Suppressor macrophage (primary cell): ENCODE measurements at places on chromosomes 7 and 10.

DNA sequence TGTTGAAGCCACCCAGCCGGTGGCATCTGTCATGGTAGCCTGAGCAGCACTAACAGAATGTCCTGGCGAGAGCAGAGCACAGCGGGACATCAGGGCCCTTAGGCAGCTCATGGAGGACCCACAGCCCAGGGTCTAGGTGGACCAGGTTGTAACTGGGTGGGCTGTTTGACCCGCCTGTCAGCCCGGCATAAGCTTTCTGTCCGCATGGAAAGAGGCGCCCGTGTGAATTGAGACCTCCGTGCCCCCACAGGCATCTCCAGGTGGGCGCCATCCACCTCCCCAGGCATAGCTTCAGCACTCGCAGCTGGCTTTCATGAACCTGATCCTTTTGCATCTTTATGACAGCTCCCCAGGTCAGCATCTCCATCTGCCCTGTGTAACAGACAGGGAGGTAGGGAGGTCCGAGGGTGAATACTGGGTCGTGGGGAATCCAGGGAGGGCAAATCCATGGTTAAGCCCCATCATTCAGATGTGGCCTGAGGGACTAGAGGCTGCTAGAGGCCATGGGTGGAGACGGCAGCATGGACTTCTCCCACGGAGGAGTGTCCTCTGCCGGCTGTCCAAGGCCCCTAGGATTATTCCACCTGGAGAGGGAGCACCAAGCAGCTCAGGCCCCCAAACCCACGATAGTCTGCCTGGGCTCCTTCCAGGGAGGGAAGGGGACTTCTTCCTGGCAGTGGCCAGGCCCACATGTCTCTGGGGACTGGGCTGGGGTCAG lies 371.6 kb upstream of the MKI67 start:
- DNase-seq = no peak

DNA sequence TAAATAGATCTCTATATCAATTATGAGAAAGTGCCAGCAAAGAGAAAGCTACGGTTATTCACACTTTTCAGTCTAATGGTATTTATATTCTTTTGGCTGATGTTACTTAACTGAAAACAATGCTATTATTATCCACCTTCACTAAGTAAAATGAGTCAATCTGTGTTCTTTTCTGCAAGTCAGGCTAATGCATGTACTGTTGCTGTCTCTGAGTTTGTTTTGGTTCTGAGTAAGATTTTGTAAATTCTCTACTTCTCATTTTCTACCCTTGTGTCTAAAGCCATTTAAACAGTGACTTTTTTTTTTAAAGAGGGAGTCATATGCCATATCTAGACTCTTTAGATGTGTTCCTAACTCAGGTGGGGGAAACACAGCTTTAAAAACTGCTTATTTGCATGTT lies 7.5 kb downstream of the VWC2 start:
- no peak for DNase-seq

DNA sequence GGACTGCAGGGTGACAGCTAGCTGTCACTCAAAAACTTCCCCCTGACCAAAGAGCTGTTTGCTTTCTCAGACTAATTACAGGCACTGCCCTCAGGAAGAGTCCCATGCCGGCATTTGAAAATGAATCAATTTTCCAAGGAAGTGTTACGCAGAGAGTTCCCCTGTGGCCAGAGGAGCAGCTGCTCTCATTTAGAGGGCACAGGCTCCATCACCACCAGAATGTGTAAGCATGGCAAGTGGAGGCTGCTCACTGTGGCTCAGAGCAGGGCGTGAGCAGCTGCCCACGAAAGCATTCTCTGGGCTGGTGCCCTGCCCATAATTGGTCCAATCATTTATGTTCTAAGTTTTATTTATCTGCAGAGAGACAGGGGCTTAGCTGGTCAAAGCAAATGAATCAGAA lies 202.2 kb downstream of the RAMP3 start:
- no peak for DNase-seq

DNA sequence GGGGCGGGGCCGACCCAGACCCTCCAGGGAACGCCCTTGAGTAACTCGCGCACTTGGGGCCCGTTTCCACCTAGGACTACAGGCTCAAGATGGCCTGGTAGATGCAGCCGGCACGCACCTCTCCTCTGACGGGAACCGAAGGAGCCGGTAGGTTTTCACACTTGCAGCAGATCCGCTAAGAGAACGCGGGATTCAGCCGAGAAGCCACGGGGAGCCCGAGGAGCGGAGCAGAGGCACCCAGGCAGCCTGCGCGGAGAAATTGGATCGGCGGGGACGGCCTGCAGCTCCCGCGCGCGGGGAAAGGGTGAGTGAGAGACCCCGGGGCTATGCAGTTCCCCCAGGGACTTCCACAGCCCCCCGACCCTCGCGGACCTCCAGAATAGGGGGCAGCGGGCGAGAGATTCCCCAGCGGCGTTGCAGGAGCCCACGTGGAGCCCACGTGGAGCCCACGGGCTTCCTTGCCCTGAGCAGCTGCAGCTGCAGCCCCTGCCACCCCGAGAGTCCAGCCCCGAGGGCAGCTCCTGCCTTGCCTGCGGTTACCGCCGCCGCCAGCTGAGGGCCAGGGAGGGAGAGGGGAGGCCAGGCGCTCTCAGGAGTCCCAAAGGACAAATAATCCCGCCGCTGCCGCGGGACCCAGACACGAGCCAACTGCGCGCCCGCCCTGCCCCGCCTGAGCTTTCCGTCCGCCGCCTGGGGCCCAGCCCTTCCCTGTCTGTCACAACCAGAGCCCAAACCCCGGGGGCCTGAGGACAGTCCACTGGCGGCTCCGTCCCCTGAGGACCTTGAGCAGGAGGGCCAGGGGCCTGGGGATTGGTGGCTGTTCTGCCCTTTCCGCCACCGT lies 13.1 kb downstream of the IFT22 start:
- DNase-seq = peak; percentile 16

- no peak for DNase-seq
These were observed 41.4 kb upstream of the GTF2I start for GRCh38 chr7:74615933-74616780.

DNA sequence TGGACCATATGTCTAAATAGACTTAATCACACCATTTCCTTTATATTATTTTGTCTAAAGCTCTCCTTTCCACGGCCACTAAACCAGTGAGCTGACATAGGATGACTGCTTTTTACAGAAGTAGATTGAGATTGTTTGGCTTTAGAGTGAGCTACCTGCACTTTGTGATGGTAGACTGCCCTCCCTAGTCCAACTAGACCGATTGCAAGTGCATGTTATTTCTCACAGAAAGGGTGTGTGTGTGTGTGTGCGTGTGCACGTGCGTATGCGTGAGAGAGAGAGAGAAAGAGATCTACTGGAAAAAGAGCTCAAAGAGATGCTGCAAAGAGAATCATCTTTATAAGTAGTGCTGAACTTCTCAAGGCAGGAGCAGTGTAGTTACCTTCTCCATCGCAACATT lies 60.7 kb downstream of the VCL start:
- no peak for DNase-seq

GRCh38 chr10:111686796-111687195 lies 496.8 kb downstream of the GPAM start:
- no peak for DNase-seq

DNA sequence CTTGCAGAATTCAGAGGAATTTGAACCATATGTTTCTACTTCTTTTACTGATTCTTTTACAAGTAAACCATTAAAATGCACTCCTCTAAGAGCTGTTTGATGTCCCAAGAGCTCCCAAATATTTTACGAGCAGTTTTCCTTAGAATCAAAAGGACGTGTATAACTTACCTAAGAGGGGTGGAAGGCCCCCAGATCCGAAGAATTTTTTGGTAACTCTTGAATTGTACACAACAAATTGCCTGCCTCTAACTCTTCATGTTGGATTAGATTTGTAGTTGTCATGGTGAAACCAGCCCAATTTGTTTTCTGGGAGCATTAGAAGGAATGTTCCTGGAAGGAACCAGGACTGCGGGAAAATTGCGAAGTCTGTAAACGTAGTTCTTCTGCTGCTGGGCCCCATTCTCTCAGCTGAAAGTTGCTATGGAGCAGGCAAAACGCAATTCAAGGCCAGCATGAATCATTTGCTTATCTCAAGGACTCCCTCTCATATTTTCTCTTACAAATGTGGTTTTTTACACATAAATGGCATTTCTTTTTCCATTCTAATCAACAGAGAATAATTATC lies 124.8 kb upstream of the TMEM72 start:
- no peak for DNase-seq

DNA sequence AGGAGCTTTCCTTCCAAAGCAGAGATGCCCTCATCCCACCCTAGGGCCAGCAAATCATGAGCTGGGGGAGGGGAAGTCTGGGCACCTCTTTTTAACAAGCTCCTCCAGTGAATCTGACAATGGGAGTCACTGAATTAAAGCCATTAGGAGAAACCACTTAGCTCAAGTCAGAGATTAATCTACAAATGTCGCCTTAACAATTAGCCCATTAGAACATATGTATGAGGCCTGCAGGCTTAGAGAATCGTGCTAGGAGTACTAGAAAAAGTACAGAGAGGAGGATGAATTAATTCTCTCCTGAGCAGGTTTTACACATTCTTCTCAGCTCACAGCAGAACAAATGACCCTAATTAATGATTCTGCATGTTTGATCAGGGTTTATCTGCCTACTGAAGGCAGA lies 381.3 kb downstream of the KCNMA1 start:
- no peak for DNase-seq

DNA sequence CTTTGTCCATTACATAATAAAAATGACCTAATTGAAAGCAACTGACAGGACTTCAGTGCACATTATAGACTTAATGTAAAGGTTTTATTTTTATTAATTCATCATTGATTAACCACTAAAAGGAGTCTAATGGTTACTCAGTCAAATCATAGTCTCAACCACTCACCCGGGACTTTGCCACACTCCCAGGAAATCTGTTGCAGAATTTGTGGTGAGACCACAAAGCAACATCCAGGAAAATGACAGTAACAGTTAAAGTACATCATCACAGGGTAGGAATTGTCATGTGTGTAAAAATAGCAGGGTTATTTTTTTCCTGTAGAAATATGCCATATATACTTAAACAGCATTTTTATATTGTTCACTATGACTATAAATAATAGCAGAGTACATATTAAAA lies 6.3 kb upstream of the HGF start:
- DNase-seq = peak; percentile 71

DNA sequence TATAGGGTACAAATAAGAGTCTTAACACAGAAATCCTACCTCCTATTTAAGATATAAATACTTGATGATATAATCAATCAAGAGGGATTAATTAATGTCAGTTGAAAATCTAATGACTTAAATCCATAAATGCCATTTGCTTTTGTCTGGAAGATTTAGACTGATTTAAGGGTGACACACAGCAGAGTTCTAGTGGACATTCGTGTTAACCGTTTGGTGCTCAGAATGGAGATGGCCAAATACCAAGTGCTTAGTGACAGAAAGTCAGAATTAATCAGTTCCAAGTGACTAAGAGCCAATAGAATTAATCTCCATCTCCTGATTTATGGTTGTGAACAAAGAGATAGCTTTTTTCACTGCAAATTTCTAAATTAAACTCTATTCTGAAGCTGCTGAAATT lies 36.2 kb downstream of the NAMPT start:
- DNase-seq = peak; percentile 24

DNA sequence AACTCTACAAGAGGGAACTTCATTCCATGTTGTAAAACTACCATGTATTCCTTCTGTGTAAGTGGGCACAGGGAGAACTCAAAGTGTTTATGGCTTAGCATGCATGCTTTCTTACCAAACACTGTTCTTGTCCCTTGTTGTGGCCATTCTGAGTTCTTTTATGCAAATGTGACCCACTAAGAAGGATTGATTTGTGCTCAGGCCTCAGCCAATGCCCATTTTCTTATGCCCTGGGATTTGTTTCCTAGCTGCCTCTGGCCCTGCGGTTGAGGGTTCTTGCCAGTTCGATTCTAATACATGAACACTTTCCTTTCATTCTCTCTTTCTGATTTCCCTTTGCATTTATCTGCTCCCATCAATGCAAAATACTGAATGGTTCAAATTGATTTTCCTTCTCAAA lies 316.7 kb downstream of the NRG3 start:
- DNase-seq = no peak

DNA sequence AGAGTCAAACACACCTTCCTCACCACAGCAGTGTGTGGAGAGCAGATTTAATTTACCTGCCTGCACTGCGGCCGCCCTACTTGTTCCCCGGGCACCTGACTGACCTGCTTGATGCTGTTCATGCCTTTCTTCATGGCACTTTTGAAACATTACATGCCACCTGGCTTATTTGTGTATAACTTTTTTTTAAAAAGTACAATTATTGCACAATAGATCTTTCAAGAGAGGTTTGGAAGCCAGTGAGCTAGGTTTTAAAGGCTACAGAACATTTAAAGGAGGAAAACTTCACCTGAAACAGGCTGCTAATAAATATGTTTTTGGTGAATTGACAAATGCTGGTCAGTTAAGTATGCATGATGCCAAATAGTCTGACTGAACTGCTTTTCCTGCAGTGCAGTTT lies 33.1 kb downstream of the SLC18A2 start:
- no peak for DNase-seq

DNA sequence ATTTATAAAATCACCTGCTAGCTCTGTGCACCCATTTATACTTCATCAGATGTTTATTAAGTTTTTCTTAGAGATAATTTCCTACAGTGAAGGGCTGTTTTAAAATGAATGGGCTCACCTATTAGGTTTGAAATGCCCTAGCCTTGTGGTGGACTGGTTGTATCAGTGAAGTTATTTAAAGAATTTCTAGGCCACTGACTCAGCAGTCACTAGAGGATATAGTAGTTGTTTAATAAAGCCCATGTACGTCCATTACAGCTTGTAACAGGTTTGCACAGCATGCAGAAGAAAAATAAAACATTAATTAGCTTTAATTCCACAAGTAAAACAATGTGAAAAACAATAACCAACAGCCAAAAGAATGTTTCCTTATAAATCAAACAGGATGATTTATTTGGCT lies 128.0 kb downstream of the RSU1 start:
- DNase-seq = no peak

DNA sequence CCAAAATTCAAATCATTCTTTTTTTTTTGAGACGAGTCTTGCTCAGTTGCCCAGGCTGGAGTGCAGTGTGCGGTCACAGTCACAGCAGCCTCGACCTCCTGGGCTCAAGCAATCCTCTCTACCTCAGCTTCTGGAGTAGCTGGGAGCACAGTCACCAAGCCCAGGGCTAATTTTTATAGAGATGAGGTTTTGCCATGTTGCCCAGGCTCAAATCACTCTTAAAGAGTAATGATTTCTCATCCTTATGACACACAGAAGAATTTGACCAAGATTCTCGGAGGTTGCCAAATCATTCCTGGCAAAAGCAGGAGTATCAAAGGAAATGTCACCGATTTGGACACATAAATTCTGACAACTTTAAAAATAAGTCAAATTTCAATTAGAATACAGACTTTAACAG lies 39.1 kb downstream of the SIRT1 start:
- DNase-seq = no peak

DNA sequence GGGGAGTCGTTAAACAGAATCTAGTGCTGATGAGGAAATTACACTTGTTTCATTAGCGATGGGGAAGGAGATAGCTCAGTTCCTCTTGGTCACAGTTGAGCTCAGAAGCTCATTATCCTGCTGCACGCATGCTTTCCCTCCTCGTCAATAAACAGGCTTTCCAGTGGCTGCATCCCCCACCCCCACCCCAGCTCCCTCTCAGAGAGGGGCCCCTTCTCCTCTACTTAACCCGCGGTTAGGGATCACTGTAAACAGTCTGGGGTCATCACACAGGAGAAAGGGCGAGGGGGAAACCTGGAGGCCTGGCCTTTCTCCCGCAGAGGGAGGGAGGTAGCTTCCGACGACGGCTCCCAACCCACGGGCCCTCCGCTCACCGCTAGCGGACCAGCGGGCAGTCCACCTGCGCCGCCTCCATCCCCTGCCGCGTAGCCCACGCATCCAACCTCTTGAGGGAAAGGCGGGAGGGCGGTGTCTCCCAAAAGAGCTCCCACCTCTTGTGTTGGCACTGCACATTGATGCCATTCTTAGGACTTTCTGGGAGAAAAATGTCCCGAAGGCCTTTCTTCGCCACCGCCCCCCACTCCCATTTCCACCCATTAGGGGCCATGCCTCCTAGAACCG lies 80.8 kb downstream of the PAX2 start:
- DNase-seq = peak; percentile 50
